ENCODE measurements at places on chromosomes 1 and 21. TPM values are rescaled to one million over a fixed set of nuclear protein-coding genes. Genes with fewer than 3 reads are reported as not detected.
A peak's percentile ranks its signal among the peaks of the same experiment; 100 is the strongest.

SPRR2E gene
- not detected for total RNA-seq

FOXD3 gene
- total RNA-seq = not detected

MRPS15 gene
- total RNA-seq = 53.7 TPM

LRRC3 gene
- total RNA-seq = 0.38 TPM

DNA sequence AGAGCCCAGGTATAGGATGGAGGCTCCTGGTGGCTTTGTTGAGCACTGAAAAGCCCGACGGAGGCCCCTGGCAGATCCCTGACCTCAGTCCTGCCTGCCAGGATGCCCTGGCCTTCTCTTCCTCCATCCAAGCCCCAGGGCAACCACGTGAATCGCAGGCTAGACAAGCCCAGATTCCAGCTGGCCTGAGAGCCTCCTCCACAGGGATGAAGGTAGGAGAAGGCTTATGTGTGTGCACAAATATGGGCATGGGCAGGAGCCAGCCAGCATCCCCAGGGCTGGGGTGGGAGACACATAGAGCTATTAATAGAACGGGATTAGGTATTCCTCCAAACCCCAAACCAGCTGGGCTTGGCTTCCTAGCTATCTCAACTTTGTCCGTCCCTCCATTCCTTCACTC, 4.0 kb upstream of the EXTL1 start:
- peak; percentile 45 for DNase-seq

- no peak for DNase-seq
Observed at GRCh38 chr21:14585122-14585521, 39.0 kb upstream of the SAMSN1 start.

- no peak for DNase-seq
Observed at GRCh38 chr1:240457203-240457602, 154.8 kb downstream of the GREM2 start.

Data from GM23248 (cell line).